ENCODE measurements at places on chromosomes 12 and 14. TPM values are rescaled to one million over a fixed set of nuclear protein-coding genes. Genes with fewer than 3 reads are reported as not detected.

GRCh38 chr14:20092050-20092449, 18.5 kb upstream of the OR4K17 start:
- no peak for DNase-seq

Gene VAMP1
- total RNA-seq: 2.5 TPM

GRCh38 chr12:122604993-122605392, 77.9 kb downstream of the KNTC1 start:
- DNase-seq: no peak

GRCh38 chr12:16685107-16685506, 79.1 kb upstream of the LMO3 start:
- DNase-seq: no peak

DNA sequence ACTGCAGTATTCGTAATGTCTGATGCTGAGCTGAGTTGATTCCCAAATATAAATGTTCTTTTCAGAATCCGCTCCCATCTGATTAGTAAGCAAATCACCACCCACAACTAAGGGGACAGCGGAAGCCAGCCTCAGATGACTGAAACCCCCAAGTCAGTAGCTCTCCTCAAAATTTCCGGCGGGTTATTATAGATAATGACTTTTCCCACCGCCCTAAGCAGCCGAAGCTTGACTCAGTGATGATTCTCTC, 469 bp upstream of the LRFN5 start:
- DNase-seq: no peak

Gene RPGRIP1
- total RNA-seq: 0.41 TPM

- DNase-seq: no peak
These were observed 20.6 kb upstream of the SPATA7 start for GRCh38 chr14:88364710-88365413.

DNA sequence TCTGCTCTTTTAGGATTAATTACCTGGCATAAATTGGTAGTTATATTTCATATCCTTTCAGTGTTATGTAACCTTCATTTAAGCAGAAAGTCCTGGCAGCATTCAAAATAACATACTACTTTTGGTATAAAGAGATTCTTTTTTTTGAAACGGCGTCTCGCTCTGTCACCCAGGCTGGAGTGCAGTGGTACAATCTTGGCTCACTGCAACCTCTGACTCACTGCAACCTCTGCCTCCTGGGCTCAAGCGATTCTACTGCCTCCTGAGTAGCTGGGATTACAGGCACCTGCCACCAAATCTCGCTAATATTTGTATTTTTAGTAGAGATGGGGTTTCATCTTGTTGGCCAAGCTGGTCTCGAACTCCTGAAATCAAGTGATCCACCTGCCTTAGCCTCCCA, 9.2 kb downstream of the KTN1 start:
- DNase-seq: no peak

Gene SLC10A1
- total RNA-seq: not detected

Gene GPR65
- total RNA-seq: 0.41 TPM

- DNase-seq: no peak
These were observed 36.3 kb downstream of the PRKAB1 start for GRCh38 chr12:119704065-119704747.

DNA sequence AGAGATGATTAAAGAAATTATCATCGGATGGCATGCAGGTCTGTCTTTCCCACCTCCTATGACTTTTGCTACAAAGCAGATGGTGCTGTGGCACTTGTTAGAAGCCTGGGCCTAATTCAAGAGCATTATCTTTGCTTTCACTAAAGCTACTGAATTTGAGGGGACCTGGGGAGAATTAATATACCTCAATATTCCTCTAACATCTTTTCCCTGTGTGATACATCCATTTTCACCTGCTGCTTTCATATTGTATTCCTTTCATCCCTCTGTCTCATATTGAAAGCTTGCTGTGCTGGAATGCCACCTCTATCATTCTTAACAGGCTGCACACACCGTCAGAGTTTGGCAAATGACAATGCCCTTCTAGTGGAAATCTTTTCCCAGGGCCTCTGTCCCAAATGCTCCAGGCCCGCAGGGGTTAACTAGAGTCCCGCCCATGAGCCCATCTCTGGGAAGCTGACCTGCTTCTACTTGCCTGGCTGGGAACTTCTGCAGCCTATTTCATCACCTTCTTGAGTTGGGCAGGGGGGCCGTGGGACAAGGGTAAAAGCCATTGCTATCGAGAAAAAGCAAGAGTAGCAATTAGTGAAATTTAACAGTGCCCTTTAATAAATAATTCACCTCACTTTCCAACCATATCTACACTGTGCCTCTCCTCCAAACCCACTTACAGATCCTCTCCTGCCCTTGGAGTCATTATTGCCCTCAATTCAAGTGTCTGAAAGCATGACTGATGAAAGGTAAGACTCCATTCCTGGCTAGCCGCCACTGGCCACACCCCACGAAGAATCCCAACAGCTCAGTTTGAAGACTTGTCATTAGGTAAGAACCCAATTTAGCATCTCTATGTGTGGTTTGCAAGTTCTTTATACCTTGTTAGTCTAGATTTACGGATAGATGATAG, 126.7 kb upstream of the BTG1 start:
- no peak for DNase-seq

Gene CLEC2A
- not detected for total RNA-seq

GRCh38 chr14:27528328-27528727, 930.5 kb upstream of the NOVA1 start:
- peak; percentile 35 for DNase-seq

Gene MYH7
- total RNA-seq: 218 TPM

DNA sequence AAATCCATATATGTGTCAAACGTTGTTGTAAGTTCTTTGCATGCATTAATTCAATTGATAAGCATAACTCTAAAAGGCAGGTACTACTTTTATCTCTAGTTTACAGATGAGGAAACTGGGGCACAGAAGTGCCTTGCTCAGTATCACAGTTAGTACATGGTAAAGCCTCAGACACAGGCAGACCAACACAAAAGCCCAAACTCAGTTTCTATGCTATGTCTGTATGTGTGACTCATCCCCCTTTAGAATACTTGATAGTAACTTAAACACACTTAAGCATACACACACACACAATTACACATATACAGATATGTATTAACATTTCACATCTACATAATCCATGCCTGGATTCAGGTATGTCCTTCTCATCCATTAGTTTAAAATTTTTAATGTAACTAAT, 88.0 kb downstream of the EPS8 start:
- DNase-seq: no peak

GRCh38 chr14:89012282-89013097, 188.0 kb downstream of the TTC8 start:
- DNase-seq: no peak

DNA sequence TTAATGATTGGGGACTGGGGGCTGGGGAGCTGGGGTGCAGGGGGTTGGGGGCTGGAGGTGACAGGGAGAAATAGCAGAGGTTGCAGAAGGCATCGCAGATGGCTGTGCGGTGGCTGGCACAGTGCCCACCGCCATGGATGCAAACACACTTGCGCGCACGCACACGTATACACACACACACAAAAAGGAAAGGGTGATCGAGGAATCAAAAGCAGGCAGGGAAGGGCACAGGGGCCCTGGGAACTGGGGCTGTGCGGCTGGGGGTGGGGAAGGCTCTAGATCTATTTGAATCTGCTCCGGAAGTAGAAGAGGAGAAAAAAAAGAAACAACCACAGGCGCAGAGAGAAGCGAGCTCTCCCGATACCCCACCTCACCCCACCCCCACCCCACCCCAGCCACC, 39.4 kb downstream of the ZFHX2 start:
- DNase-seq: no peak

- DNase-seq: no peak
These were observed 26.5 kb downstream of the MANSC1 start for GRCh38 chr12:12323591-12323990.

Gene NPFF
- not detected for total RNA-seq

DNA sequence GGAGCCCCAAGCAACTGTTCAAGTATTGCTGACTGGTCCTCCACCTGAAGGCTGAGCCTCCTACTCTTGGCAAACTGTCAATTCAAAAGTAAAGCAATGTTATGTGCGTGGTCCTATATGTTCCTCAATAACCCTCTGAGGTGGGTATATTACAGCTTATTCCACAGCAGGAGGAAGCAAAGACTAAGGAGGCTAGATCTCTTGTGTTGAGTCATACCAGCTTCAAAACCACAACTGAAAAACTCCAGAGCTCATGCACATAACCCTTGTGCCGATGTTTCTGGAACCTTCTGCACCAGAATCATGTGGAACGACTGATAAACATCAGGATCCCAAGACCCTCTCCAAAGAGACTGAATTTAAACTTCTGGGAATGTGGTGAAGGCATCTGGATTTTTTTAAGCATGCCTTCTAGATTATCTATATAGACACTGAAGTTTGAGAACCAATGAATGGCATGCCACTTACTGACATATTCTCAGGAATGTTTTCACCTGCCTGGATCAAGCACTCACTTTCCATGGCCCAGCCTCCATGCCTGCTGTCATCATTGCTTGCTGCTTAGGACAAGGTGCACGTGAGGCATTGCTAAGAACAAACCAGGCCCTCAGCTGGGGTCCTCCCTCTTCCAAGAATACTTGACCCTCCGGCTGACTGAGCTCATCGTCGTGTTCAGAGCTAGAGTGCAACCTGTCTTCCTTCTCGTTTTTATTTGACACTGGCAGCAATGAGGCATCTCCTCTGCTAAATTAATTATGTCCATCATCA, 194.7 kb downstream of the BCL11B start:
- no peak for DNase-seq

Gene FAM222A
- 3.1 TPM for total RNA-seq

Gene BEGAIN
- 3.3 TPM for total RNA-seq

Gene CMA1
- not detected for total RNA-seq

DNA sequence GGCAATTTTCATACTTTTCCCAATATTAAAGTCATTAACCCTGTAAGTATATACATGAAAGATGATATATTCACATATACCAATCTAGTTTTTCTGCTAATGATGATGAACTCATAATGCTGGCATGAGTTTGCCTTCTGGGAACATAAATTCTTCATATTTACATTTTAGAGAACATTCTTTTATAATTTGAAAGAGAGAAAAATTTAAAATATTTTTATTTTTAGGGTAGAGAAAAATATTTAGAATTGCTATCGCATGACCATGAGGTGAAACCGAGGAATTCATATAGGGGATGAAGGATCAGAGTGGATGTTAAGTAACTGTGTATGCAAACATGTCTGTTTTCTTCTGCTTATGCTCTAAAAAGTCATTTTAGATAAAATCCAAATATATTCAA, 825.3 kb upstream of the FLRT2 start:
- DNase-seq: no peak

Gene OR4E2
- total RNA-seq: not detected

DNA sequence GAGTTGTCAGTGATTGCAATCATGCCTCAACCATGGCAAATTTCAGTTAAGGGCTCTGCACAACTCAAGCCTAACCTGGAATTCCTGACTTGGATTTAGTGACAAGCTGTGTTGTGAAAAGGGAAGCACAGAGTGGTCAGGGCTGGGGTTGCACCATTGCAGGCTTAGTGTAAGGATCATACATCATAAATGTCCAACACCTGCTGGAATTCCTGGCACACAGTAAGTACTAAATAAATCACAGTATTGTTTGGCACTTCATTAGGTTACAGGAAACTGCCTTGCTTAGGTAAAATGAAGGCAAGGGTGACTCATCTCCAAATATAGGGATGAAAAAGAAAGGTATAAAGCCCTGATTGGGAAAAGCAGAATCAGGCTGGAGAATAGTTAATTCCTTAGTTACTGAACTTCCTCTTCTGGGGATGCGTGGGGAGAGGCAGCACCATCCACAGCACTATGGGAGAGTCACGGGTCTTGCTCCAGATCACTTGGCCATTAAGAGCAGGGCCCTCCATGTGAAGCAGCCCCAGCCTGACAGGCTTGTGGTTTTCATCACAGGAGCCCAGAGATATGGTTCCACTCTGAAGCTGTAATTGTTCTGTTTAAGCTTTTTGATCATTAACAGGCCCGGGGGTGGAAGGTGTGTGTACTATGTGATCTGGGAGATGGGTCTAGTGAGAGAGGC, 39.7 kb downstream of the SLC8A3 start:
- no peak for DNase-seq

Gene RAB15
- total RNA-seq: 4.9 TPM

- peak; percentile 92 for DNase-seq
These were observed at the start of gene ABCD2 for GRCh38 chr12:39619660-39620433. TSS of gene ABCD2 (minus strand) at chr12:39619803. CDS start at chr12:39619615, 188 bp downstream.

- no peak for DNase-seq
These were observed 68.2 kb downstream of the RASSF8 start for GRCh38 chr12:26026713-26027112.

Gene ITGA5
- 112 TPM for total RNA-seq

Gene KRT3
- not detected for total RNA-seq

DNA sequence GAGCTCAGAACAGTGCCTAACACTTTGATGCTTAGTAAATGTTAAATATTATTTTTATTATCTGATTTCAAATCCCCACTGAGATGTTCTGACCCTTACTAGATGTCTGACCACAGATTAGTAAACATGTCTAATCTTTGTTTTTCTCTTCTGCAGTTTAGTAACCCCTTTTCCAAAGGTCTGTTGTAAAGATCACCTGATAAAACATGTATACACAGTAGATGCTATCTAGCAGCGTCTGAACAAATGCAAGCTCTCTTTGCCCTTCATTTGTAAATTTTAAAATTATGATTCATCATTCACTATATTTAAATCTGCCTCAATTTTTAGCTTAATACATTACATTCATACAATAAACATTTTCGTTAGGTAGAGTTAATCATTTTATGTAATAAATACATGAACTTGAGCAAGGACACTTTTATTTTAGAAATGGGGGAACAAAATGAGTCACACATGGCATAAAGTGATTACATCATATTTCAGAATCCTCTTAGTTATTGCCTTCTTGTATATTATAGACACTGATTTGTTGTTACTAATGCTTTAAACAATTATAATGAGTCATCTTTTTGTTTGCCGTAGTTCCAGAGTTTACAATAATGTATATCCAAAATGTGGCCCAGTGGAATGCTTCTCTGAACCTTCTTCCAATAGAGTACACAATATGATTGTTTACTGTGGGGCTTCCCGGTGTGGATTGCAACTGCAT, 1.7 kb upstream of the OR4K5 start:
- no peak for DNase-seq

DNA sequence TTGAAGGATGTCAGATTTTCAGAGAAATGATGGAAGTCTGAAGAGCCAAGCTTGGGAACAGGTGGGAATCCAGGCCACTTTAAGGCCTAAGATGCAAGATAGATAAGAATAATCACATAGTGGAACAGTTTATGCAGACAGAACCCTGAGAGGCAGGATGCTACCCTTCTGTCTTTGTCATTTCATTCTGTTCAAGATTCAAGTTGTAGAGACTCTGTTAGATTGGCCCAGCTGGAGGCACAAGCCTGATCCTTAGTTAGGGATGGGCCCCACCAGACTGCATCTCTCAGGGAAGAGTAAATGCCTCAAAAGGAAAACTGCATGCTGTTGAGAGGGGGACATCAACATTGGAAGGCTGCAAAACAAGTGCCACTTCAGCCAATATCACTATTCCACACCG, 287.0 kb downstream of the PCNX1 start:
- no peak for DNase-seq

DNA sequence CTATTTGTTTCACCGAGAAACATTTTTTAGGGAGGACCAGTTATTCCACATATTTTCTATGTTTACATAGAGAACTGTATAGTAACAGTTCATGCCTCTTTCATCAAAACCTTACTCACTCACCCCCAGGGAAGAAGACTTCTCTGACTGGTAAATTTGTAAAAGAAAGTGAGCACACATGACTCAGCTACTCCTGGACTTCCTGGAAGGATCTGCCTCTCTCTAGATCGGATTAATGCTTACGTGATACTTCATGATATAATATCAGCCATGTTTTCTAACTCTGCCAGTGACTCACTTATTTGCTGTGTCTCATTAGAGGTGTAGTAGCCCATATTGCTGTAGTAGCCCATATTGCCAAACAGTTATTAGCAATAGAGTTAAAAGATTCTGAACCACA, 494.3 kb upstream of the ATXN7L3B start:
- DNase-seq: peak; percentile 45

Data from tongue (tissue), 3 donors.